ENCODE measurements at places on chromosomes 2 and 18.

GRCh38 chr2:195313962-195314361, 343.1 kb upstream of the SLC39A10 start:
- peaks cover 2% of the 10 kb centered on the region for H3K36me3 ChIP-seq
- DNase-seq = no peak
- H3K27ac ChIP-seq = no peak overlapping the region
- peaks cover 8% of the 10 kb centered on the region for H3K4me1 ChIP-seq

DNA sequence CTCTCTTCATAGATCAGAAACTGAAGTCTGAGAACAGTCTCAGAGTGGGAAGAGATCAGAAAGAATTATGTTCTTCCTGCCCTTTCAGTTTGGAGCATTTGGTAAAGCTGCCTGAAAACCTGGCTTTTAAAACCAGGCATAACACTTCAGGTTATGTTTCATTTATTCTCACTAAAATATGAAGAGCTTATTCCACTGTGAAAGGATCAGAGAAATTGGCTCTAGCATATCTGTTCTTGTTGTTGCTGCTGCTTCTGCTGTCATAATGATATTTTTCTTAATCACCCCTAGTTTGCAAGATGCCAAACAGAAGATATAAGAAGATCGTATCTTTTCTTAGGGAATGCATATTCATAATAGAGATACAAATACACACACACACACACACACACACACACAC, 476.9 kb downstream of the XIRP2 start:
- H3K27ac ChIP-seq = no peak overlapping the region
- no peaks in the 10 kb centered on the region for H3K4me1 ChIP-seq
- no peaks in the 10 kb centered on the region for H3K36me3 ChIP-seq

GRCh38 chr2:128416109-128416785, 97.6 kb upstream of the HS6ST1 start:
- H3K27me3 ChIP-seq = no peaks in the 10 kb centered on the region
- no peak for DNase-seq
- no peaks in the 10 kb centered on the region for H3K36me3 ChIP-seq
- H3K4me3 ChIP-seq = no peak overlapping the region
- no peaks in the 10 kb centered on the region for H3K4me1 ChIP-seq

DNA sequence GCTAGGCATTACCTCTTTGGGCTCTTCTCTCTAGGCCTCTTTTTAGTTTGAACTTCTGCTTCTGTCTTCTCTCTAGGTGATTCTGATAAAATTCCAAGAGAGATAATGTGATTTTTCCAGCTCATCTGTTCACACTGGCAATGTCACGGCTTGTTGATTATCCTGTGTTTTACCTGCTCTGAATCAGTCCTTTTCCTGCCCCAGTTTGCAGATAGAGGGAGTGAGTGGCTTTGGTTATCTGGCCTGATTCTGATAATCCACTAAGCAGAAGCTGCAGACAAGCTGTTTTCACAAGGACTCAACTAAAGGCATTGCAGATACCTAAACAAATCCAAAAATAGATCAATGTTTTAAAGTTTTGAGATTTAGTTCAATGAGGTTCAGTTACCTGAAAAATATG, 111.9 kb downstream of the DCC start:
- H3K4me3 ChIP-seq = no peak overlapping the region
- no peaks in the 10 kb centered on the region for H3K4me1 ChIP-seq
- no peak overlapping the region for H3K27ac ChIP-seq

- no peaks in the 10 kb centered on the region for H3K27me3 ChIP-seq
- H3K4me3 ChIP-seq = no peak overlapping the region
- DNase-seq = no peak
- H3K36me3 ChIP-seq = no peaks in the 10 kb centered on the region
These were observed 227.3 kb upstream of the RAB12 start for GRCh38 chr18:8381821-8382459.

DNA sequence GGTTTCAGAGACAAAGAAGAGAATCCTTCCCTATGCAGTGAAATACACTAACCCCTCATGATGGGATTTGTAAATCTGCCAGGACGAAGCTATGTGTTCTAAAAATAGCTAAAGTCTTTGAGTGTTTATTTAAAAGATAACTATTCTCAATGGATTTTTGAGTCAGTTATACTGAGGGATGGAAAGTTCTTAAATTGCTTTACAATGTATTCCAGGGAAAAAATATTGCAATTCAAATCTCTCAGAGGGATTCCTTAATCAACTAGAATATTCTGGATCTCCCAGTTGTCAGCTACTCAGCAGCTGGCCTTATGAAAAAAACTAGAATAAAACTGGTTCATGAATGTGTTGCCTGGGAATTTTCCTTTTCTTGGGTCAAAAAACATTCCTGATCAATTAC, 312.4 kb downstream of the PLCL1 start:
- no peaks in the 10 kb centered on the region for H3K36me3 ChIP-seq
- no peak for DNase-seq
- no peak overlapping the region for H3K4me3 ChIP-seq
- peaks cover 2% of the 10 kb centered on the region for H3K27me3 ChIP-seq
- H3K27ac ChIP-seq = no peak overlapping the region

- peak overlapping the region; percentile 80 for H3K4me3 ChIP-seq
- H3K4me1 ChIP-seq = peaks cover 84% of the 10 kb centered on the region
- no peaks in the 10 kb centered on the region for H3K27me3 ChIP-seq
- peak overlapping the region; percentile 90 for H3K27ac ChIP-seq
These were observed 3.4 kb downstream of the CASP8 start for GRCh38 chr2:201263779-201264178.

DNA sequence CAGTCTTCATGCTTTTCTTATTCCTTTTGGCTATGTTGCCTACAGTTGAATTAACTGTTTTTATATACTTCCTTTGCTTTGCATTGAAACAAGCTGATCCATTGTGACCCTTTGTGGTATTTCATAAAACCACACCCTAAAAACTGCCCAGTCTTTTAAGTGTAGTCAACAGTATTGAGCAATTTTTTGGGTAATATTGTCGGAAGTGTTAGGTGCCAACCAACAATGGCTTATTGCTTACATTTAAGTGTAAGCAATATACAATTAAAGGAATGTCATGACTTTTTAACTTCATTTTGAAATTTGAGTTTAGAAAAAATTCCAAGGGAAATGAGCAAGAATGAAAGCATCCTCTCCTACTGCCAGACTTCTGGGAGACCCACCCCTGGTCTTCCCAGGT, 174.1 kb downstream of the NEDD4L start:
- H3K27ac ChIP-seq = no peak overlapping the region
- H3K4me3 ChIP-seq = no peak overlapping the region
- peaks cover 13% of the 10 kb centered on the region for H3K4me1 ChIP-seq
- H3K27me3 ChIP-seq = peaks cover 30% of the 10 kb centered on the region
- H3K36me3 ChIP-seq = no peaks in the 10 kb centered on the region
- no peak for DNase-seq

DNA sequence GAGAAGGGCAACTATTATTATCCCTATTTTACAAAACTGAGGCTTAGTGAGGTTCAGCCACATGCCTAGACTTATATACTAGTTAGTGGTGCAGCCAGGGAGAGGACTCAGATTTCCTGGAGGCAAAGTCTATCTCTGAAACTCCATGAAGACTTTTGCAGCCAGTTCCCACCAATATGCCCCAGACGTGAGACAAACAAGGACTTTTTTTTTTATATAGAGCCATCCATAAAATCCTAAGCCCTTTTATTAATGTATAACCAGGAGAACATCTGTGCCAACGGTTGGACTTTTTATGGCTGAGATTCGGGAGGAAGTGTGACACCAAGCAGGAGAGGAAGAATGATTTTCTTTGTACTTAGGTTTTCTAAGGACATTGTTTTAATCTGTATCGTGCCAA, 29.9 kb downstream of the LIPG start:
- no peak overlapping the region for H3K27ac ChIP-seq
- no peaks in the 10 kb centered on the region for H3K4me1 ChIP-seq
- H3K36me3 ChIP-seq = no peaks in the 10 kb centered on the region
- no peak overlapping the region for H3K4me3 ChIP-seq
- DNase-seq = no peak
- H3K27me3 ChIP-seq = no peaks in the 10 kb centered on the region

GRCh38 chr2:69084492-69084891, 71.5 kb downstream of the ANTXR1 start:
- no peak for DNase-seq
- H3K27ac ChIP-seq = no peak overlapping the region
- no peaks in the 10 kb centered on the region for H3K36me3 ChIP-seq
- peaks cover 32% of the 10 kb centered on the region for H3K27me3 ChIP-seq
- H3K4me1 ChIP-seq = no peaks in the 10 kb centered on the region

- no peak overlapping the region for H3K27ac ChIP-seq
- no peaks in the 10 kb centered on the region for H3K36me3 ChIP-seq
- DNase-seq = no peak
- no peaks in the 10 kb centered on the region for H3K4me1 ChIP-seq
- no peaks in the 10 kb centered on the region for H3K27me3 ChIP-seq
- H3K4me3 ChIP-seq = no peak overlapping the region
These were observed 346.1 kb downstream of the CYP26B1 start for GRCh38 chr2:71801556-71801955.

DNA sequence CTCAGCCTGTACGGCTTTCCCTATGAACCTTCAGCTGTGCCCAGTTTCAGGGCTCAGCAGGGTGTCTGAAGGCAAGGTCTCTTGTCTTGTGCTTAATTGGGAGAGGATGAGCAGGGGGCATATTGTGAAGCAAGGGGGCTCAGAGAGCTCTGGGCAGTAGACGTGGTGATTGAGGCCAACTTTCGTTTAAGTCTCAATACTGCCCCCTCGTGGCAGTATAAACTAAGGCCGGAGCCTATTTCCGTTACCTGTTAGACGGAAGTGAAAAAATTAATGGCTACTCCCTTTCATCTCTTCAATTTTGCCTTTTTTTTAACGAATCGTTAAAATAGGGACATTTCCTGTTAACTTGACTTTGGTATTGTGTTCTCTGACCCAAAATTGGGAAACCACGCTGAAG, 193.4 kb downstream of the TDRD15 start:
- H3K36me3 ChIP-seq = no peaks in the 10 kb centered on the region
- DNase-seq = no peak
- no peak overlapping the region for H3K4me3 ChIP-seq
- H3K27me3 ChIP-seq = no peaks in the 10 kb centered on the region
- H3K4me1 ChIP-seq = no peaks in the 10 kb centered on the region
- no peak overlapping the region for H3K27ac ChIP-seq

- H3K27ac ChIP-seq = no peak overlapping the region
- peaks cover 6% of the 10 kb centered on the region for H3K27me3 ChIP-seq
- H3K4me3 ChIP-seq = no peak overlapping the region
- H3K4me1 ChIP-seq = no peaks in the 10 kb centered on the region
- H3K36me3 ChIP-seq = no peaks in the 10 kb centered on the region
These were observed 150.5 kb downstream of the VAPA start for GRCh38 chr18:10064267-10064666.

DNA sequence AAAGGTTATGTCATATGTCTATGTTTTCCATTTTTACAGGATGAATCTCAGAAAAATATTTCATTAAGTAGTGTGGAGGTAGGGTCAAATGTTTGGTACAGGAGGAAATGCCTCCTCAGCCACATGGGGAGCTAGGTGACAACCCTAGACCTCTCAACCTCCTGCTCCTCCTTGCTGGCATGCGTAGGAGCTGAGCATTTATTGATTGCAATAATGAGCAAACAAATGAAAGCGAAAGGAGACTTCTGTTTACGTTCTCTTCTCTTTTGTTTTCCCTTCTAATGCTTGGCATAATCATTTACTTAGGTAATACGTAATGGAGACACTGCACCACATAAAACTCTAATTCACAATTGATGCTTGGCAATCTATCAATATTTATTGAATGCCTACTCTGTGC, 95.1 kb upstream of the CCBE1 start:
- H3K27me3 ChIP-seq = peaks cover 6% of the 10 kb centered on the region
- no peak for DNase-seq
- H3K4me1 ChIP-seq = no peaks in the 10 kb centered on the region
- H3K27ac ChIP-seq = no peak overlapping the region
- no peaks in the 10 kb centered on the region for H3K36me3 ChIP-seq
- H3K4me3 ChIP-seq = no peak overlapping the region

DNA sequence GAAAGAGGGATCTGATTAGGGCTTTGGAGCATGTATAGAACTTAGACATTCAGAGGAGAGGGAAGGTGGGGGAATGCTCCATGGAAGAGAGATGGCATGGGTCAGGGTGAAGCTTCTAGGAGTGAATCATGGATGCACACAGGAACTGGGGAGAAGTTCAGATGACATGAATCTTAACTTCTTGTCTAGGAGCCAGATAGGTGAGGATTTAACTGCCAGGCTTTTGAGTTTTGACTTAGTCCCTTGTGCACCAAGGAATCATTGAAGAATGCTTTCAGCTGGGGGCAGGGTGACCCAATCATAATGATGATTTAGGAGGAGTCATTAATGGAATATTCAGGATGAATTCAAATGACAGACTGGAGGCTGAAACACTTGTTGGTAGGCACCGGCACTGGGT, 48.7 kb downstream of the ACYP2 start:
- H3K36me3 ChIP-seq = peaks cover 2% of the 10 kb centered on the region
- H3K27ac ChIP-seq = no peak overlapping the region
- no peaks in the 10 kb centered on the region for H3K27me3 ChIP-seq
- DNase-seq = no peak
- no peaks in the 10 kb centered on the region for H3K4me1 ChIP-seq

DNA sequence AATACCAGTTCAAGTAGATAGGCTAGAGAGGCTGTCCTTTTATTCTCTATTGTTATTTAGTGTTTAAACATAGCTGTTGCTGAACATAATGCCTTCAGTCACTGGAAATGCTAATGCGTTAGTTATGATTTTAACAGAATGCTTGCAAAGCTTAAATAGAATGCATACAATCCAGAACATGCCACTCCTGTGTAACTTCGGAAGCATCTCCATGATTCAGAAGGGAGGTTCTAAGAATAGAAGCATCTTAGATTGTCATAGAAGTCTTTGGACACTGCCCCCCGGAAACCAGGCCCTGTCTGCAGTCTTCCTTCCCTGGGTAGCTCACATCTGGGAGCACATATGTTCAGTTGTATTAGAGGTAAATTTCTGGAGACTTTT, 73.2 kb downstream of the ZNF532 start:
- H3K4me3 ChIP-seq = no peak overlapping the region
- H3K4me1 ChIP-seq = no peaks in the 10 kb centered on the region

GRCh38 chr2:45708501-45708900, 57.0 kb downstream of the PRKCE start:
- DNase-seq = no peak
- H3K36me3 ChIP-seq = no peaks in the 10 kb centered on the region
- no peak overlapping the region for H3K4me3 ChIP-seq
- H3K27ac ChIP-seq = no peak overlapping the region
- H3K4me1 ChIP-seq = no peaks in the 10 kb centered on the region
- H3K27me3 ChIP-seq = no peaks in the 10 kb centered on the region

GRCh38 chr2:216546641-216547403, 48.2 kb downstream of the RPL37A start:
- no peaks in the 10 kb centered on the region for H3K36me3 ChIP-seq
- no peak overlapping the region for H3K27ac ChIP-seq
- no peak overlapping the region for H3K4me3 ChIP-seq
- no peaks in the 10 kb centered on the region for H3K4me1 ChIP-seq
- peaks cover 16% of the 10 kb centered on the region for H3K27me3 ChIP-seq

All from activated T-helper 1 cell treated with anti-CD3 and anti-CD28 coated beads, Interleukin-12 subunit alpha, Interleukin-12 subunit beta, Interleukin-2, Interleukin-4 antibody, amounts not matched to agents 30 ng/mL and 10 ng/mL and 1 ng/mL, durations not matched to agents 14 hours and 24 hours and 36 hours (primary cell).